ENCODE measurements at places on chromosomes 7 and 10.

DNA sequence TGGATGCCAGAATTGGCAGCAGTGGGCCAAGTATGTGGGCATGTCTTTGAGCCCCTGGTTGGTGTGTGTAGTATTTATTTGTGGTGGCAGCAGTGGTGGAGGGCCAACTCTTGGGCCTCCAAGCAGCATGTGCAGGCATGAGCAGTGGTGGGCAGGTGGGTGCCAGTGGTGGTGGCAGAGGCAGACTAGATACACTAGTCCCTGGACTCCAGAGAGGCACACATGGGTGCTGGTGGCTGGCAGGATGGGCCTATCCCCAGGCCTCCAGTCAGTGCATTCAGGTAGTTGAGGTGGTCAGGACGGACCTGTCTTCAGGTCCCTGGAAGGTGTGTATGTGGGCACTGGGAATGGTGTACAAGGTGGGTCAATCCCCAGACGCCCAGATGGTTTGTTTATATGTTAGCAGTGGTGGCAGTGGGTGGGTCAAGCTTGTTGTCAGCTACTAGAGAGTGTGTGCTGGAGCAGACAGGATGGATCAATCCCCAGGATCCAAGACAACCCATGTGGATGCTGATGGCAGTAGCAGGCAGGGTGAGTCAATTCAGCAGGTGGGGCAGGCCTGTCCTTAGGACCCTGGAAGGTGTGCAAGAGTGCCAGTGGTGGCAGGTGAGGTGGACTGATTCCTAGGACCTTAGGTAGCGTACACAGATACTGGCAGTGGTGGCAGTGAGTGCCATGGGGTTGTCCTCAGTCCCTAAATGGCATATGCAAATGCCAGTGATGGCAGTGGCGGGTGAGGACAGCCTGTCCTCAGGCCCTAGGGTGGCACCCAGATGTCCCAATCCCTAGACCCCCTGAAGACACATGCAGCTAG is 294.3 kb downstream of the RPS24 start:
- DNase-seq: no peak

GRCh38 chr10:114973997-114974396 is 36.0 kb downstream of the TRUB1 start:
- DNase-seq: no peak

- no peak for DNase-seq
Observed at GRCh38 chr7:128732521-128733277, 6.5 kb upstream of the CALU start.

GRCh38 chr7:86889501-86889900 is 170.0 kb downstream of the ELAPOR2 start:
- DNase-seq: no peak

DNA sequence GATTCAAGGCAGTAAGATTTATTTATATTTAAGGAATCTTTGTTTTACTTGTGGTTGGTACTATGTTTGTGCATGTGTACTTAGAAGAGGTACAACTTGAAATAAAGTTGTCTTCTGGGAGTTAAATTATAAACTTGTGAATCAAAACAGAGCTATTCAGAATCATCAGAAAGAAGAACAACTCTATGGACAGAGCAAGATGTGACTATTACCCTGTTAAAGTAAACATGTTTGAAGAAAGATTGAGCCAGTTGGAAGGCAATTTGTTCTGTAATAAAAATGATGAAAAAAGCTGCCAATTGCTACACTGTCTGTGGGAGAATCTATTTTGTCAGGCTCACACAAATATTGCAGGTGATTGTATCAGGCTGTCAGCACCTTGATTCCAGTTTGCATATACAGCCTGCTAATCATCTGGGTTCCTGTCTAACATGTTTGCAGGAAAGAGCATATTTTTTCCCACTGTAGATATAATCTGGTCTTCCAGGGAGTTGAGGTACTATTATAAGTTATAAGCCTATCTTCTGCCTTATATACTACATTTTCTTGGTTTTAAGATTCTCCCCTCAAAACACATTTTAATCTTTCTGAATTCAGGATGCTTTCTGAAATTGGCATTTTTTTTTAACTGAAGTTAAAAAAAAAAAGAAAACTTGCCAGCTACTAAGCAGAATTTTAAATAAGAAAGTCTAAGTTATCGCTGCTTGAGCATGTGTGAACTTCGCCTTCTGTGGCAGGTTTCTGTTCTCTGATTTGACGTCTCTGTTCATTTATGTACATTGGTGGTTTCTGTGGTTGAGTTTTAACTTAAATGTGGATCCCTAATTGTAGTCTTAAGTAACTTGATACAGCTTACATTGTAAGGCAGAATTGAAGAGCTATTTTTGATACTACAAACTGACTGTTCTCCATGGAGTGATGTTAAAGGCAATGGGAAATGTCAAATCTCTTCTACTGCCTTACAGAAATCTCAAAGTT is 46.0 kb downstream of the ZNRF2 start:
- DNase-seq: no peak

- DNase-seq: no peak
Observed at GRCh38 chr7:157817433-157817832, 480.6 kb downstream of the DNAJB6 start.

GRCh38 chr10:103659674-103660363 is 166.3 kb downstream of the NEURL1 start:
- DNase-seq: peak; percentile 24

- no peak for DNase-seq
Observed at GRCh38 chr10:3422282-3422681, 249.7 kb upstream of the PITRM1 start.

- no peak for DNase-seq
Observed at GRCh38 chr7:2611401-2611800, 20.4 kb upstream of the TTYH3 start.

- no peak for DNase-seq
Observed at GRCh38 chr10:45514291-45515270, 140.6 kb downstream of the ALOX5 start.

DNA sequence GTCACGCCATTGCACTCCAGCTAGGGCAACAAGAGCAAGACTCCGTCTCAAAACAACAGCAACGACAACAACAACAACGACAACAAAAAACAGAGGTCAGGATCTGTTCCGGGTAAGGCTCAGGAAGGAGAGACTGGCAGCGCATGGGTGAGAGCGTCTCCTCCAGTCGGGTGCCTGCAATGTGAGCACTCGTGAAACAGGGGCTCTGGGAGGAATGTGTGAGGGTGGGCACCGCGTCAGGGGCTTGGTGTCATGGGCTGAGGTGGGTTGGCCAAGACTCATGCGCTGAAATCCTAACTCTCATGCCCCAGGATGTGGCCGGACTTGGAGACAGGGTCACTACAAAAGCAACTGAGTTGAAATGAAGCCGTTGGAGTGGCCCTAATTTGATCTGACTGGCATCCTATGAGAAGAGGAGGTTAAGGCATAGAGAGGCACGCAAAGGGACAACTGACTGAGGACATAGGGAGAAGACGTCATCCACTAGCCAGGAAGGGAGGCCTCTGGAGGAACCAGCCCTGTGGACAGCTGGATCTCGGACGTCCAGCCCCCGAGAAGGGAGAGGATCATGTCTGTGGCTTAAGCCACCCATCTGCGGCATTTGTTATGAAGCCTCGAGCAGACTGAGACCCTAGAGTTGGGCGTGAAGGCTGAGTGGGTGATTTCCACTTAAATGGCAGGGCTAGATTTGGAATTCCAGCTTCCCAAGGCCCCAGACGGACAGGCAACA is 241.5 kb upstream of the PITRM1 start:
- no peak for DNase-seq

GRCh38 chr10:42924484-42924883 is 141.9 kb downstream of the BMS1 start:
- DNase-seq: no peak

DNA sequence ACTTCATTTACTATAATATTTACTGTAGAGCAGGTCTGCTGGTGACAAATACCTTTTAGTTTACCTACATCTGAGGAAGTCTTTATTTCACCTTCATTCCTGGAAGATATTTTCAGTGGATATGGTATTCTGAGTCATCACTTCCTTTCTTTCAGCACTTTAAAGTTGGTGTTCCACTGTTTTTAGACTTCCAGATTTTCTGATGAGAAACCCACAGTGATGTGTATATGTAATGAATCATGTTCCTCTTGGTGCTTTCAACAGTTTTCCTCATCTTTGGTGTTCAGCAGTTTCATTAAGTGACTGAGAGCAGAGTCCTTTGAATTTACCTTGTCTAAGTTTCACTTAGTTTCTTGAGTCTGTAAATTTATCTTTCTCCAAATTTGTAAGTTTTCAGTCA is 36.4 kb downstream of the COPG2 start:
- DNase-seq: no peak

- DNase-seq: no peak
Observed at GRCh38 chr7:138173548-138173947, 97.3 kb downstream of the AKR1D1 start.

DNA sequence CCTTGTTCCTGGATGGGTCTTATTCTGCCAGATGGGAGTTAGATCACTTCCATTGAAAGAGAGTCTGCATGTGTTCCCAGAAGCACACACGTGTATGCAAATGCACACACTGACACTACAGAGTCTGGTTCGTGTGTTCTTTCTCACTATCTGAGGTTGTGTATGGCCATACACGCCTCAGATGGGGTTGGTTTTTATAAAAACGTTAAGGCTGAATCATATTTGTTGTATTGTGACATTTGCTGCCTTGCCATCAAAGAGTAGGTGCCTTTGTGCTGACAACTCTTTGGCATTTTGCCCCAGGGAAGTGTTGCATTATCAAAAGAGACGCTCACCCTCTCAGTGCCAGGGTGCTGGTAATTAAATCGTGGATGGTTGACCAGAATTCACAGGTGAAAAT is 37.7 kb upstream of the HDAC9 start:
- no peak for DNase-seq

- DNase-seq: no peak
Observed at GRCh38 chr7:92155108-92155739, 20.9 kb upstream of the CYP51A1 start.

DNA sequence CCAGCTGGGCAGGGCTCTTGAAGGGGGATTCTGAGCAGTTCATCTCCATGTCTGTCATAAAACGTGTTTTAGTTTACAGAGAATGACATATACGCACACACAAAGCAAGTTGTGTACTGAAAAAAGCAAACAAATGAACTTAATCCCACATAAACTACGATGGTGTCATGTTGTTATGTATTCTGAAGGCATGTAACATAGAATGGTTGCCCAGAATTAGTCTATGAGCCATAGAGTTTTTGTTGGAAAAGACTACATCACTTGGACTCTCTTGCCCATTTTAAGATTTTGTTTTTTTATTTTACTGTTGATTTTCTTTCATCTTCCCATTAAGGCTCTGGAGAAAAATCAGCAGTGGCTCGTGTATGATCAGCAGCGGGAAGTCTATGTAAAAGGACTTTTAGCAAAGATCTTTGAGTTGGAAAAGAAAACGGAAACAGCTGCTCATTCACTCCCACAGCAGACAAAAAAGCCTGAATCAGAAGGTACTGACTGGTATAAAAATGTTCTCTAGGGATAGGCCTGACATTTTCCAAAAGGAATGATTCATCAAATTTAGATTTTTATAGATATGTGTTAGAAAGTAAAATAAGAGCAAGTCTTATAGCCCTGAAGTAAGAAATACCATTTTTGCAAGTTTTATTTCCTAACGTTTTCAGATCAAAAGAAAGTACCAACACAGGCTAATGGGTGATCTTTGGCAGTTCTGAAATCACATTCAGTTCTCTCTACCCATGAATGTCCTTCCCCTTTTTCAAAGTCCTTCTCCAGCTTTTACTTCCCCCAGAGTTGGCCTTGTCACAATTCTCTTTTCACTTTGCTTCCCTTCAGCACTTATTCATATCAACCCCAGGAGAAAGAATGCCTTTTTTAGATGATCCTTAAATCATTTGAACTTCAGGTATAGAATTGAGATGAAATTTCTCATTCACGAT is 18.9 kb downstream of the CEP55 start:
- no peak for DNase-seq

GRCh38 chr10:124977648-124978375 is 35.9 kb downstream of the ZRANB1 start:
- no peak for DNase-seq

DNA sequence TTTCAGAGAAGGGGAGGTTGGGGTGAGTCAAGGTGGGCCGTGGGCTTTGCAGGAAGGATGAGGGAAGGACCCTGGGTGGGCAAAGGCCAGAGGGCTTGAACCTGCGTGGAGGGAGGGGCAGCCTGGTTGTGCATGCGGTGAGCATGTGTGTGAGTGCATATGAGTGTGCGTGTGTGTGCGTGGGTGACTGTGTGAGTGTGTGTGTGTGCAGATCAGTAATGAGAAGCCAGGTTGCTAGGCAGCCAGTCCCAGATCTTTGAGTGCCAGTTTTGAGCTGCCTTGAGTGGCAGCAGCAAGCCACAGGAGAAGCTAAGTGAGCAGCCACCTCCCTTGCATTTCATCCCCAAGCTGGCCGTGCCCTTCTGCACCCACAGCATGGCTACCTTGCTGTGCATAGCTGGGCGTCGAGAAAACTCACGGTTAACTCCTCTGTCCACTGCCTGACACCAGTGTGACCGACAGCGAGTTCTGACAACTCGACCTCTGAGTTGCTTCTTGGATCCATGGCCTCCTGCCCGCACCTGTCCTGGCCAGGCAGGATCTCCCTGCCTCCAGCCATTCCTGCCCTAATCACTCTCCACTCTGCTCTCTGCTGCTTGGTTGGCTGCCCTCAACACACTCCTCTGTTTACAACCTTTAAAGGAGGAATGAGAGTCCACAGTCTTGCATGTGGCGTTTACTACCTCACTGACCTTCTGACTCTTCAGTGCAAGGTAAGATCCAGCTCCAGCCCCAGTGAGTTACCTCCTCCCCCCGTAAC is 775.4 kb downstream of the TYW1 start:
- no peak for DNase-seq

- no peak for DNase-seq
Observed at GRCh38 chr10:74977072-74977471, 134.4 kb upstream of the SAMD8 start.

GRCh38 chr7:1931256-1931950 is 261.3 kb downstream of the ELFN1 start:
- DNase-seq: no peak

DNA sequence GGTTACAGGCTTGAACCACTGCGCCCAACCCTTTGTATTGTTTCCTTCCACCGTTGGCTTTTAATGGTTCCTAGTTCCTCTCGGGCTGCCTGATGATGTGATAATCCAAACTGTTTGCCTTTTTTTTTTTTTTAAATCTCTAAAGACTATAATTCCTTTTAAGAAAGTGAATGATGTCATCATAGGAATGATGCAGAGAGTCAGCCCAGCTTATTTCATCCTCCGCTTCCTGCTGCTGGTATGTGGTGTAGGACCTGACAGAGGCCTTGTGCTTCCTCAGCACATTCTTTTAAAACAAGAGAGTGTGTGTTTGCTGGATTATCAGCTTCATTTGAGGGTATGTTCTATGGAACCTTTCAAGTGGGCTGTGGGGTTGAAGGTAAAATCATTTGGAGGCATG is 241.4 kb downstream of the LRMDA start:
- no peak for DNase-seq

- peak; percentile 8 for DNase-seq
Observed at GRCh38 chr10:37856881-37857286, 526 bp downstream of the ZNF248 start.

DNA sequence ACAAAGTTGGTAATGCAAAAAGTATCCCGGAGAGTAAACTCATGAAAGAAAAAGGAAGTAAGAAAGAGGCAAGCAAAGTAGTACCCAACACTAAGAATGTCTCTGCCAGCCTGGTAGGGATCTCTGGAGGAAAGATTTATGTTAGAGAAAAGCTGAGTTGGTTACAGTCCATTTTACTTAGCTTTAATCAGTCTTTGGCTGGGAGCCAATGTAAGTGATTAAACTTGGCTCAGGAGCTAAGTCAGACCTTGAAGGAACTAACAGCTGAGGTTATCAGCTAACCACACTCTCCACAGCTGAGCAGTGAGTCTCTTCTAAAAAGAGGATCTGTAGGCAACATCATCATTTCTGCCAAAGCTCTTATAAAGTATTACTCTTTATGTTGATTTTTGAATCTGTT is 148.0 kb downstream of the ANKRD7 start:
- DNase-seq: no peak

- DNase-seq: no peak
Observed at GRCh38 chr7:18936265-18936664, 181.2 kb downstream of the TWIST1 start.
